Pancreas (tissue), 10 donors: ENCODE measurements at places on chromosomes 7 and 10.

DNA sequence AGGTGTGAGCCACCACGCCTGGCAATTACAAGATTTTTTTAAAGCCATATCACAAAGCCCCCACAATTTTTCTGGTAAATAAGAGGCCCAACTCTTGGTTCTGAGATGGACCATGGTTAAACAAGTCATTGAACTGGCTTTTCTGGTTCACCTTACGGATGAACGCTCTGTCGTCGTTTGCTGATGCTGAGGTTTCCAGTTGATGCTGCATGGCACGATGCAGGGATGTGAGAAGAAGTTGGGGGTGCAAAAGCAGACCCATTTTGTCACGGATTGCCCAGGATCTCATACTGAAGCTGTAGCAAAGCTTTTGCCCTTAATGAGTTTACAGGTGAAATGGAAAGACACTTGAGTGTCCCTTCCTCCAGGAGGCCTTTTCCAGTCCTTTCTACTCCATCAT lies 2.0 kb upstream of the IL2RA start:
- no peaks in the 10 kb centered on the region for H3K36me3 ChIP-seq
- no peaks in the 10 kb centered on the region for H3K27me3 ChIP-seq
- H3K4me1 ChIP-seq = no peaks in the 10 kb centered on the region
- no peak for DNase-seq
- H3K27ac ChIP-seq = no peak overlapping the region

GRCh38 chr10:16603308-16603707 lies 81.6 kb upstream of the C1QL3 start:
- no peaks in the 10 kb centered on the region for H3K27me3 ChIP-seq
- no peak overlapping the region for H3K27ac ChIP-seq
- H3K36me3 ChIP-seq = no peaks in the 10 kb centered on the region
- no peaks in the 10 kb centered on the region for H3K4me1 ChIP-seq
- DNase-seq = no peak
- no peak overlapping the region for H3K4me3 ChIP-seq

DNA sequence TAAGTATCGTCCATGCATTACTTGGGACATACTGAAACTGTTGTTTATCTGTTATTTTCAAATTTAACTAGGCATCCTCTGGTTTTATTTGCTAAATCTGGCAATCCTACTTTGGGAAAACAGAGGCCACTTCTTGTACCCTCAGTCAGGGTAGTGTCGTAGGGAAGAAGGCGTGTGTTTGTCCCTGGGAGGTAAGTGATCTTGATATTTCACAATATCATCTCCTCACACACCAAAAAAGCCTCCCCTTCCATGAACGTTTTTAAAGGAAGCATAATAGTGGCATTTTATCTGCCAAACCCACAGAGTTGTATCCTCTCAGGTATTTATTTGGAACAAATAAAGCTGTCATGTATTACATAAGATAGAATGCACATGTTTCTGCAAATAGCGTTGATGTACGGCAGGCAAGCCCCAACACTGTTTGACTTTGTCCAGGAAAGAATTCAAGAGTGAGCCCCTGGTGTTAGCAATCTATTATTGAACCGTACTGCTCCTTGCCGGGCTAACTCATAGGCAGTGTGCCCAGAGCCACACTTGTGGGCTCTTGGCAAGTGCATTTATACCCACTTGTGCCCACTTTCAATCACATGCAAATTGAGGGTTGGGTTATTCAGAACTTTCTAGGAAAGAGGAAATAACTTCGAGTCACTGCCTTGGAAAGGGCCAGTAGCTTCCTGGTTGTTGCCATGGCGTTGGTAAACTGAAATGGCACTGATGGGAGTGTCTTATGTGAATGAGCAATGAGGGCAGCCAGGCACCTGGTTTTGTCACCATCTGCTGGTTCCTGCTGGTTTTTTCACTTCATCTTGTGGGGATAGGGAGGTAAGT lies 266.0 kb downstream of the USP6NL start:
- H3K36me3 ChIP-seq = no peaks in the 10 kb centered on the region
- no peak overlapping the region for H3K27ac ChIP-seq
- H3K4me1 ChIP-seq = no peaks in the 10 kb centered on the region
- DNase-seq = no peak

DNA sequence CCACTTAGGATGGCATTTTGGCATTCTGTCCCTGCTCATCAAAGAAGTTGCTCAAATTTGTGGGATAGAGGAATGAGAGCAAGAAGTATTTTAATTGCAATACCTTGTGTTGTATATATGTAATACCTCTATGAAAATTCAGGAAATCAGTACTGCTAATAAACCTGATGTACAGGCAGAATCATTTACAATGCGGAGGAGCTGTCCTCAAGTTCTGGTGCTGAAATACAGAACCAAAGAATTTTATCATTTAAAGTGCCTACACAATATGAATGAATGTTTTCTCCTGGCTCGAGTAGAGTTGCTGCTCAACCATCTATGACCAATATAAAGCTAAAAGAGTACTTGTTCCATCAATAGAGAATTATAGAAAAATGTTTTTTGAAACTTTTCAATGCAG lies 305.8 kb downstream of the PLXNA4 start:
- no peak overlapping the region for H3K27ac ChIP-seq
- no peak overlapping the region for H3K4me3 ChIP-seq
- no peaks in the 10 kb centered on the region for H3K36me3 ChIP-seq
- DNase-seq = no peak
